ENCODE measurements at places on chromosomes 1 and 21.

GRCh38 chr1:8574985-8575384 is 242.5 kb downstream of the RERE start:
- no peak for DNase-seq

GRCh38 chr1:153799016-153799415 is 23.8 kb downstream of the SLC27A3 start:
- DNase-seq = no peak

- no peak for DNase-seq
Measured at GRCh38 chr1:222926566-222926965, 111.7 kb downstream of the DISP1 start.

DNA sequence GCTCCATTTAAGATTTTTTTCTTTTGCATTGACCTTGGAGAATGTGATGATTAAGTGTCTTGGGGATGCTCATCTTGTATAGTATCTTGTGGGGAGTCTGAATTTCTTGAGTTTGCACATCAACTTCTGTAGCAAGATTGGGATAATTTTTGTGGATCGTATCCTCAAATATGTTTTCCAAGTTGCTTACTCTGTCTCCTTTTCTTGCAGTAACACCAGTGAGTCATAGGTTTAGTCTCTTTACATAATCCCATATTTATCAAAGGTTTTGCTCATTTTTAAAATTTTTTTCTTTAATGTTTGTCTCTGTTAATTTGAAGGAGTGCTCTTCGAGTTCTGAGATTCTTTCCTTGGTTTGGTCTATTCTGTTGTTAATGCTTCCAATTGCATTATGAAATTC is 41.7 kb upstream of the ANGPTL1 start:
- DNase-seq = no peak

DNA sequence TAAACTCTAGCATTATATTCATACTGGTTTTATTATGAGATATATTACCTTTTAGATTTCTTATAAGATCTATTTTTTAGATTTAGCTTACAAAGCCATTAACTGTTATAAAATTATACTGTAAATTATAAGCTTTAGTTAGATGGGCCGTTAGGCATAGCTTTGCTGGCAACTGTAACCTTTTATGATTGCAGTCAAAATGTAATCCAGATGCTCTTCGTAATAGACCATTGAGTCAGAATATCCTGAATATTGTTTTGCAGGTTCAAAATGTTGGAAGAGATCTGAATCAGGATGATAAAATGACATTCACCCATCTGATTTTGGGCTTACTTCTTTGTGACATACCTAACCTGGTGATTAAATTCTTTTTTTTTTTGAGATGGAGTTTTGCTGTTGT is 20.9 kb downstream of the ITSN1 start:
- DNase-seq = no peak

GRCh38 chr1:96987186-96987703 is 265.7 kb downstream of the PTBP2 start:
- DNase-seq = no peak

GRCh38 chr1:101236516-101237228 is at the start of gene S1PR1:
Gene S1PR1 (plus strand): TSS chr1:101237019. CDS start chr1:101238985, 1,966 bp downstream.
- DNase-seq = peak; percentile 76

GRCh38 chr1:209266590-209267205 is 316.8 kb upstream of the CAMK1G start:
- no peak for DNase-seq

- peak; percentile 26 for DNase-seq
Measured at GRCh38 chr1:224502459-224503160, 68.0 kb upstream of the WDR26 start.

- no peak for DNase-seq
Measured at GRCh38 chr1:1941868-1942752, 23.0 kb upstream of the TMEM52 start.

DNA sequence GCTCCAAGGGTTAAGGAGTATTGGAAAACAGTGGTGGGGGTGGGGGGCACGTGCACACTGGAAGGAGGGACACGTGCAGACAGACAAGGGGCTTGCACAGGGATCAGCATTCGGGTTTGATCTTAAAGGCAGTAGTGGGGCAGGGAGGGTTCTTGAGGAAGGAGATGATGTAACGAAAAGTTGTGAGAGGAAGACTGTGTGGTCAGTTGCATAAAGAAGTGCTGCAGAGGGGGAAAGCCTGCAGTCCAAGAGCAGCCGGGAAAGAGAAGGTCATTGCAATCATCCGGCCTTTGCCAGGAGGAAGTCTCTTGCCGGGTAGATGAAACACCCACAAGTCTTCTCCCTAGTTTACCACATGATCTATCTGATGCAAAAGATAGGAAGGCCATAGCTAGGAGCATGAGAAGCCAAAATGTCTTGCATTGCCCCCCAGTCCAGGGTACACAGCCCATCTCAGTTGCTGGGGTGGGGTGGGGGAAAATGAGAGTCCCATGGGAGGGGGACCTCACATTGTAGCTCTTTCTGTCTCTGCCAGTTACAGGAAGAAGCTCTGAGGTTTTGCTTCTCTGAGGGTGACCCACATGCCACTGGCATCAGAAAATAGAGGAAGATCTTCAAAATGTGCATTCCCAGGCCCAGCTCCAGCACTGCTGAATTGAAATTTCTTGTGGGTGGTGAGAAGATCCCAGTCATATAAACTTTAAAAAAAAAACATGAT is 202.5 kb upstream of the RAB4A start:
- peak; percentile 28 for DNase-seq

DNA sequence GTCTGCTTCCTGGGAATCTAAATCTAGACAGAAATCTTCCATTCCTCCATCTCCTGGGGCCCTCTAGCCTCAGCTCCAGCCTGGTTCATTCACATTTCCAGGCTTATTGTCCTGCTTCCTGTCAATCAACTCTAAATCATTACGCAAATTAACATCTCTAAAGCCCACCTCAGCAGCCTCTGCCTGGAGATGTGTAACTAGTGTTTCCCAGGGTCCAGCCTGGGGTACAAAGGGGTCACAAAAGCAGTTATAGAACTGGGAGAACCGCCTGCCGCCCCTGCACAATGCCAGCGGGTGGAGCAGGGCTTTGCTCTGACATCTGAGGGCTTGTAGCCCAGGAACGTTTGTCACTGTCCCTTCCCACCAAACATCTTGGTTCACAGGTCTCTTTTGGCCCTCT is 373.5 kb downstream of the RRAGC start:
- DNase-seq = no peak

DNA sequence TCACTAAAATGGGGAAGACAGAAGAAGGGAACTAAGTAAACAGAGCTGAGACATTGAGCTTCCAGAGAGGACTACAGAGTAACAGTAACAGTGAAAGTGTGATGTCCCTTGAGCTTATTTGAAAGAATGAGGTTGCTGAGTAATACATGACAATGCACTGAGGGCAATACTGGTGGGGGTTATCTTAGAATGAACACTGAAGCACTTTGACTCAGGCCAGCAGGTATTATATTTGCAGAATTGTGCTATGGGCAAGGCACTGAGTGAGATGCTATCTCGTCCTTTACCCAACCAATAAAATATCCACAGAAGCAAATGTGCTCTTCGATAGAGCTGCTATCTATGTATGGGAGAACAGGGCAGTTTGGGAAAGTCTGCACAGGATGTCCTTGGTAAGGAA is 133.2 kb downstream of the DISP1 start:
- DNase-seq = no peak

- no peak for DNase-seq
Measured at GRCh38 chr1:195828325-195828724, 779.9 kb downstream of the KCNT2 start.

GRCh38 chr1:63917571-63918417 is 144.0 kb downstream of the ROR1 start:
- peak; percentile 30 for DNase-seq

- peak; percentile 30 for DNase-seq
Measured at GRCh38 chr1:116919802-116920201, 10.1 kb downstream of the PTGFRN start.

- DNase-seq = no peak
Measured at GRCh38 chr1:223105568-223105967, 37.5 kb downstream of the TLR5 start.

- no peak for DNase-seq
Measured at GRCh38 chr1:201074018-201074417, 38.2 kb downstream of the CACNA1S start.

- DNase-seq = no peak
Measured at GRCh38 chr1:200337831-200338230, 72.0 kb downstream of the ZNF281 start.

- no peak for DNase-seq
Measured at GRCh38 chr1:213003256-213003655, 12.4 kb downstream of the ANGEL2 start.

DNA sequence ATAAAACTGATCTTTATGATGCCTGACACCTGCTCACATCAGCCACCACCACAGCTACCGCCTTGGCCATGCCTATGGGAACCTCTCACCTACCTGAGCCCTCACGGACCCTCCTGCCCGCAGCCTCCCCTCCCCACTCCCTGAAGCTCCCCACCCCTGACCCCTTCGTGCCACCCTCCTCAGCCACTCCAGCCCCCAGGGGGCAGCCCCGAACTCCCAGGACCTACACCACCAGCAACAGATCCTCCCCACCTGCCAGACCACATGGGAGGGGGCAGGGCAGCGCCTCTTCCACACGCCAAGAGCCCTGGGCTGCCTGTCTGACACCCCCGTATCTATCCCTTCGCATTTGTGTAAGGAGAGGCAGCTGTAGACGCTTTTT is 14.2 kb upstream of the ARHGEF16 start:
- DNase-seq = no peak

DNA sequence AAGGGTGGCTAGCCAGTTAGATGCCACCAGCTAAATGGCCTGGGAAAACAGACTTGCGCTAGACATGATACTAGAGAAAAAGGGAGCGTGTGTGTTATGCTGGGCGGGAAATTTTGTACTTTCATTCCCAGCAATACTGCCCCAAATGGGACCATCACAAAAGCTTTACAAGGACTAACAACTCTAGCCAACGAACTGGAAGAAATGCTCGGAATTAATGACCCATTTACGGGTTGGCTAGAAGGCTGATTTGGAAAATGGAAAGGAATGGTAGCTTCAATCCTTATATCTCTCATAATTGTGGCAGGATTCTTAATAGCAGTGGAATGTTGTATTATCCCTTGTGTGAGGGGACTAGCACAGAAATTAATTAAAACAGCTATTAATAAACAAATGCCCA is 27.9 kb upstream of the ZNF496 start:
- no peak for DNase-seq

- DNase-seq = no peak
Measured at GRCh38 chr1:25019337-25020172, 89.5 kb upstream of the RUNX3 start.

DNA sequence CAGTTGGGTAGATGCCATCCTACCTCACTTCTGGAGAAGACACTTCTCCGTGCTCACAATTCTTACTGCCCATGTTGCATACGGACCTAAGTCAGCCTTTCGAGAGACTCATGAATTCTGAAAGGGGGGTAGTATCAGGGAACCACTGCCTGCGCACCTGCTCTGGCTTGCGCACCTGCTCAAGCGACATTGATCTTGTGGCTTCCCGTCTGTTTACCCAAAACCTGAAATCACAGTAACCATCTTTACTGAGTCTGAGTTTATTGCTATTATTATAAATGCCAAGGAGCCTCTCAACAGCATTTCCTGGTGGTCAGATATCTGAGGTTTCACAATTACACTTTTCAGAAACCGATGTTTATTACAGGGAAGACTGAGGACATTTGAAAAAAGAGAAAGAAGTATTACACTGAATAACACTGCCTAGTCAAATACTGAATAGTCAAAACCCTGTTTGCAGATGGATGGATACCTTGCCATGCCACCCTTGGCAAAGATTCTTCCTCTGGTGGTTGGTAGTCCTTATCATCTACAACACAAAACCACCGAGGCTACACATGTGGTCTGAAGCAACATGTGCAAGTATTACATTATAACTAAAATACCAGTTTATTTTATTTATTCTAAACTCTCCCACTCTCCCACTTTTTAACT is 208.7 kb downstream of the SIPA1L2 start:
- DNase-seq = no peak

DNA sequence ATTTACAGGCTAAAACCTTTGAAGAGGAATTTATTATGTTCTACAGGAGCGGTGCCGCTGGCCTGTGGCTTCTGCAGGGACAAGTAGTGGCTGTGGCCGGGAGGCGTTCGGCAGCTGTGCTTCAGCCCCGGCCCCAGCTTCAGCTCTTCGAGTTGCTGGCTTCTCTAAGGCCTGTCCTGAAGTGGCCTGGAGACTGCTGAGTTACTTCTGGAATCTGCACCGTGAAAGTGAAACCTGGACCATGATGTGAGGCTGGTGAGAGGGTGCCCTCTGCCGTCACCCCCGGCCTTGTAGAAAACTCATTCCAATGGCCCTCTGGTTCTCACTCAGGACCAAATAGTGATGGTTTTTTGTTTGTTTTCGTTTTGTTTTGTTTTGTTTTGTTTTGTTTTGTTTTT is 48.1 kb downstream of the PRKCZ start:
- DNase-seq = no peak

DNA sequence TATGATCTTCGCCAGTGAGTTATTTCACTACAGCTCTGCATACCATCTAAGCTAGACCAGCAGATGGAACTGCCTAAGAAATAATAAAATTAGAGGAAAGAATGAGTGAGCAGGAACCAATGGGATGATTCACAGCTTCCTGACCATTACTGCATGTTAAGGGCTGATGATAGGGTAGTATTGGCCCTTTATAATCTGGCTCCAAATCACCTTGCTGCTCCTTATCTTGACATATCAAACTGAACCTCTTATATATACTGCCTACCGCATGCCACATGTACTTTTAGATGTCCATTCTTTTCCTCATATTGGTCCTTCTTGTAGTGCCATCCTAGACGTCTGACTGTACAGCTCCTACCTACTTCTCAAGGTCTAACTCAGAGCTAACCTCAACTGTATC is 524.4 kb downstream of the DPYD start:
- no peak for DNase-seq

GRCh38 chr1:229102741-229103391 is 168.0 kb upstream of the RAB4A start:
- DNase-seq = no peak

DNA sequence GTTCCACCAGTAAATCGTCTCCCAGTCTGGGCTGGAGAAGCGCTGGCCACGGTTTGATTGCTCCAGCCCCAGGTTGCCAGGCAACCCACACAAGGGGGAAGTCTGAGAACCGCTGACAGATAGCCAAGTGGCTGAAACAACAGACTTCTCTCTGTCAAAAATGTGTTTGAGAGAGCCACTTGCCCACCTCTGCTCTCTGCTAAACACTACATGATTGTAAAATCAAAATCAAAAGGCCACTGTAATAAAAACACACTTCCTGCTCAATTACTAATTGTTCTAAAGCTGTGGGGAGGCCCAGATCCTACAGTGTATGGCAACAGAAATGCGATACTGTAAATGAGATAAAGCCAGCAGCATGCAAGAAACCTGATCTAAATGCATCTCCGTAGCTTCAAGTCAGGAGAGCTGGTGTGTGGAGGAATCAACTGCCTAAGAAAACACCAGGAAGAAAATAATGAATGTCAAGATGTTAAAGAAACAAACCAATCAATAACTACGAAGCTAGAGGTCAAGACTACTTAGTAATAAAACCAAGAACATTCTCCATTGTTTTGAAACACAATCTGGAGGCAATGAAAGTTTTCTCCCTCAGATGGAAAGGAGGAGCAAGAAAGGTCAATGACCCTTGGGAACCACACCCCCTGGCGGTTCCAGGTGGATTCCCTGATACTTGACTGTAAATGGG is 121.2 kb downstream of the SLC45A1 start:
- DNase-seq = peak; percentile 92

All from right hindlimb (tissue), 1 donor.